ENCODE measurements at places on chromosomes 7 and 10.
A peak's percentile ranks its signal among the peaks of the same experiment; 100 is the strongest.

DNA sequence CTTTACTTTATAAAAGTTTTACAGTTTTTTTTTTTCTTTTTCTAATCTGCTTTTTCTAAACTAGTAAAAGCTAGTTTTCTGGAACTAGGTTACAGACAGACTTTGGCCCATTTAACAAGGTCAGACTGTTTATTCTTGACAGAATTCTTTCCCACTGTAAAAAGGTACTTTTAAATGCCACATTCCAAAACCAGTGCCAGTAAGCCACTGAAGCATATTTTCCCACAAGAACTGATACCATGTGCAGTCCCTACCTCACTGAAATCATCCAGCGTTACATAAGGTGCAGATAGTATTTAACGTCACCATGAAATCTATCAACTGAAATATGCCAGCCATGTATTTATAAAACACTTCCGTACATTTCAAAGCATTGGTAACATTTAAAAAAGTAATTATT, 121.6 kb downstream of the CDK6 start:
- DNase-seq, result no peak

GRCh38 chr7:127953423-127954356, 77.5 kb downstream of the LRRC4 start:
- no peak for DNase-seq

DNA sequence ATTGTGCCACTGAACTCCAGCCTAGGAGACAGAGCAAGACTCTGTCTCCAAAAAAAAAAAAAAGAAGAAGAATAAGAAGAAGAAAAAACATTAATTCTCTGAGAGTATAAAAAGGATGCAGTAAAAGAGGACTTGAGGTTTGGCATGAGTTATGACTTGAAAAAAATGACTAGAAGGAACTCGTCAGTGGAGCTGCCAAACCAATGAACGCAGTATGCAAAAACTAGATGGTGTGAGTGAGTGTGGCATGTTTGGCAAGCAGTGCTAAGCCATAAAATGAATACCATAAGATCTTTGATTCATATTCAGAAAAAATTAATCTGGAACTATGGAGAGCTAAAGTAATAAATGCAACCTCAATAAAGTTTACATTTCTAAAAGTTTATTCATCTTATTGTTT, 68.6 kb upstream of the MEOX2 start:
- DNase-seq, result no peak

GRCh38 chr7:111089822-111090426, 1.0 kb upstream of the LRRN3 start:
- peak; percentile 26 for DNase-seq

DNA sequence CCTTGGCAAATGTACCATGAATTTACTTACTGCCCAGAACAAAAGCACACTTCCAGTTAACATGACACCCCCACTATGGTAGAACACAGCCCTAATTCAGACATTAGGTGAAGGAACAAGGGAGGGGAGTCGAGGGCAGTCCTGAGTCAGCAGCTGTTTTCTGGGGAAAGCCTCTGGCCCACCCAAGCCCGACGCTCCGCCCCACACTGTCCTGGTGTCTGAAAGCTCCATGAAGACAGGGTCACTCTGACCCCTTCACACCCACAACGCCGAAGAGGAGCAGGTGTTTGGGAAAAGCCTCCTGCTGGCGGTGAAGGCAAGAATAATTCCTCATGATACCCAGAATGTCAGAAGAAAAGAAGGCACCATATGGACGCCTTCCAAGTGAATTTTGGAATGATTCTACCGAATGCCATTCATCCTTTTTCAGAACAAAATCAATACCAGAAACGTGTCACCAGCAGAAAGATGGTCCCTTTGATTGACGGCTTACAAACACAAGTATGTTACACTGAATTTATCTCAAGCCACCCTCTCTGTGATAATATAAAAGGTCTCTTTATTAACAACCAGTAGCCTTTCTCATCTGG, 172.1 kb downstream of the DIP2C start:
- no peak for DNase-seq

DNA sequence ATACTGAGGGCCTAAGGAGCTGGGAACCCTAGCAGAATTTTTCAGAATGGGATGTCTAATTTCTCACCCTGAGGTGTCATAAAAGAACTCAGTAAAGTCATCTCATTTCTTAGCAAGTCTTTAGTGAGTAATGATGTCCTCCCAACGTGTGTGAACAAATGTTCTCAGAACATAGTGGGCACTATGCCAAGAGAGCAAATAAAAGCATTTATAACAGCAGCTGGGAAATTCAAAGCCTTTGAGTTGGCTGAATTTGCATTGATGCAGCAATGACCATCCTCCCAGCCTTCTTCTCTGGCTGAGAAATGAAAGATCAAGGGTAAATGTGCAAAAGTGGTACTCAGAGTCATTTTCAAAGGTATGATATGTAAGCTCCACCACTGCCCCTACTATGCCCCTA, 109.4 kb downstream of the FAM107B start:
- DNase-seq, result peak; percentile 6

DNA sequence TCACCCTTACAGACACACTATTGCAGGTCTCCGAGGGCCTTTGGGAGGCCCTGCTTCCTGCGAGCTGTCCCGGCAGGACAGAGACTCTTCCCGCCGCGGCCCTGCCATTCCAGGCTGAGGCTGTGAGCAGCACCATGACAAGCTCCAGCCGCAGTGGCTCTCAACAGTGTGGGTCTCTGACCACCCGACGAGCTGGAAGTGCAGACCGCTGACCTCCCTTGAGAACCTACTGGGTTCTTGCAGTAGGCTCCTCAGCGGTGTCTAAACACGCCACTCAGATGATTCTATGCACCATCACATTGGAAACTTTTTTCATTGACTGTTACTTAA, 303.4 kb downstream of the WDR37 start:
- DNase-seq, result no peak

DNA sequence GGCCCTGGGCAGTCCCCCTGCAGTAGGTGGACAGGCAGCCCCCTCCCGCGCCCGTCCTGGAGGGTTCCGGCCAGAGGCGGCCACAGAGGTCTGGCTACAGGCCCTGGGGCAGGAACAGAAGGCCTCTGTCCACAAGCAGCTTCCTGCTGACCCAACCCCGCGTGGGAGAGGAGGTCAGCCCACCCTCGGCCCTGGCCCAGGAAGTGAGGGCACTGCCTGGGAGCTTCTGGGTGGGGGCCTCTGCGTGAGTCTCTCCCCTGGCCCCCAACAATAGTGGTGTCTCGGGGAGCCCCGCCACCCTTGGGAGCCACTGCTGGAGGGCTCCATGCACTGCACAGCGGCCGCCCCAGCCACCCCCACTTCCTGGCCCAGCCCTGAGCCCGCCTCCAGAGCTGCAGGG, 4.7 kb downstream of the MICALL2 start:
- no peak for DNase-seq

- no peak for DNase-seq
These were observed 70.4 kb downstream of the COA1 start for GRCh38 chr7:43658718-43659548.

DNA sequence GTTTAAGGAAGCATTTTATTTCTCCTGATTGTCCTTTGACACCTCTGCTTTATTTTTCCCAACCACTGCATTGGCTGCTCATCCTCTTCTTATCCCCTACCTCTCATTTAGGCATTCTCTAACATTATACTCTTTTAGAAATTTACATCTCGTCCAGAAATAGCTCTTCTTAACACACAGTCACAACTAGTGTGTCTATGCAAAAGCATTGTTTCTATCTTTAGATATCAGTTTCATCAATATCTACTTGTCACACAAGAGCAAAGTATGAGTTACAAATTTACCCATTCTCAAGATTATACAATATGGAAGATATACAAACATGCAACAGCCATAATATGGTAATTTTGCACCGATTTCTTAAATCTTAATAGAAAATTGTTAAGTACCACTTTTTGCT, 35.7 kb upstream of the MDFIC start:
- DNase-seq, result no peak

DNA sequence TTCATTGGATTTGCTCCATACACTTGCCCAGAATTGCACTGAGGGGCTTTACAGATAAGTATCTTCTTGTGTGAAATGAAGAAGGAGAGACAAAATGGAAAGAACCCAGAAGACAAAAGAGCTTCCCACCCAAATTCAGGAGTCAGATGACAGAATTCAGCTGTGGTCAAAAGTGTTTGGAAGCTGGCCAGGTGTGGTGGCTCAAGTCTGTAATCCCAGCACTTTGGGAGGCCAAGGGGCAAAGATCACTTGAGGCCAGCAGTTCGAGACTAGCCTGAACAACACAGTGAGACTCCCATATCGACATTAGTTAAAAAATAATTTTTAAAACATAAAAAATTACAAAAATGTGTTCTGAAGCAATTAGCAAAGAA, 27.1 kb downstream of the DUSP5 start:
- DNase-seq, result no peak

- DNase-seq, result no peak
These were observed 14.4 kb upstream of the YWHAG start for GRCh38 chr7:76372984-76373833.

DNA sequence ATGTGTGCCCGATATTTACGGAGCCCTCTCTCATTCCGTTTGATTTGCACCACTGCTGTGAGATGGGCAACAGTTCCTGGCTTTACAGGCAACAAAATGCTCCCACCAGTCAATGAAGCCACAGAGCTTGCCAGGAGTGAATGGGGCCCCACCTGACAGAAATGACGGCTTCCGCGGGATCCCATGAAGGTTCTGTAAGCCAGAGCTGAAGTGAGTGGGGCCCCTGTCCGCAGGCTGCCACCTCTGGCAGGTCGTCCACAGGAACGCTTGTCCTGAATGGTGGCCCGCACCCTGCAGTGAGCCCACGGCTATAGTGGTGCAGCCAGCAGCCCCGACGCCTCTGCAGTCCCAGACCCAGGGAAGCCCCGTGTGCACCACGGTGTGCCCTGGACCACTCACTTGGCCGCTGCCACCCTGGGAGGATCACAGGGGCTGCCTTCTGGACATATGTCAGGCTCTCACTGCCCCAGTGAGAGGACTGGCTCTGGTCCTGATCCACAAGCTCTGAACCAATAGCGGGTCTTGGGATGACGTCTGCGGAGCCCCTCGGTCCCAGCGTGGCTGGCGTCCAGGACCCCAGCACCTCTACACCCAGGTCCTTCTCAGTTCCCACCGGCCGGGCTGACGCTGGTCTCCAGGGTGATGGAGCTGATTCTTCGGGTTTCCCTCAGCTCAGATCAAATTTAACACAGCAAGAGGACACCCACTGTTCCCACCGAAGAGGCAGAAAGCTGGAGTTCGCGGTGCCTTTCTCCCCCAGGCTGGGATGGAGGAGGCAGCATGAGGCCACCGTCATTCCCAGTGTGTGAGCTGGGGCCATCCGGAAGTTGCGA, 511.9 kb downstream of the DNAJB6 start:
- no peak for DNase-seq

- DNase-seq, result peak; percentile 32
These were observed 43.7 kb upstream of the DGKI start for GRCh38 chr7:137890449-137890921.

- no peak for DNase-seq
These were observed 20.4 kb upstream of the KNDC1 start for GRCh38 chr10:133139551-133140065.

GRCh38 chr7:150631866-150632864, at the start of gene GIMAP6:
Gene GIMAP6, minus strand, starts transcription at chr7:150632385. Its CDS starts 2,243 bp downstream, at chr7:150630142.
- no peak for DNase-seq

- DNase-seq, result no peak
These were observed 32.1 kb downstream of the FOXK1 start for GRCh38 chr7:4714161-4714700.

DNA sequence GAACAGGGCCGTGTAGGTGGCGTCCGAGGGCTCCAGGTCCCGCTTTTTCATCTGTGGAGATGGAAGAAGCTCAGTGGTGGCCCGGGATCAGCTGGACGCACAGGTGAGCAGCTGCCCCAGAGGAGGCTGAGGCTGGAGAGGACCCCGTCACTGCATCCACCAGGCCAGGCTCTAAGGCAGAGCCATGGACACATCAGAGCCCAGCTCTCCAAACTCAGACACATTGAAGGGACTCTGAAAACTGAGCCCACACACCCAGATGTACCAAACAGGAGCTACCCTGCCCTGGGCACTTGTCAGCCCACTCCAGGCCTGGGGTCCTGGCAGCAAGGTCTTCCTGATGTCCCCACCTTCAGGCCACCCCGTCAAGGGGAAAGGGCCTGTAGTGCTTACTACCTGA, 8.8 kb downstream of the PTCD1 start:
- no peak for DNase-seq

GRCh38 chr10:103895411-103896186, 22.4 kb downstream of the STN1 start:
- no peak for DNase-seq

GRCh38 chr7:131145770-131146169, 181.9 kb upstream of the MKLN1 start:
- DNase-seq, result no peak

GRCh38 chr10:125411724-125412123, 251.4 kb upstream of the CTBP2 start:
- no peak for DNase-seq

DNA sequence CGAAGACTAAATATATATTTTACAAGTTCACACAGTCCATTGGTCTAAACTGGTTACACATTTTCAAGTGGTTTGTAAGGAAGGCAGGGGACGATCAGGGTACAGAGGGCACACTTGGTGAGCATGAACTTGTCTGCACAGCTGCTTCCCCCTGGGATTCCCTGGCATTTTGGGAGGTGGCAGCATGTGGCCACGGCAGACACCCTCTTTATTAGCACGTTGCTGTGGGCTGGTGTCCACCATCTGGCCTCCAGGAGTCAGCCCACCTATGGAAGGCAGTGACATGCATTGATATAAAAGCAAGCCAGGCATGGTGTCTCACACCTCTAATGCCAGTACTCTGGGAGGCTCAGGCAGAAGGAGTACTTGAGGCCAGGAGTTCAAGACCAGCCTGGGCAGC, 350.2 kb downstream of the TYW1 start:
- no peak for DNase-seq

DNA sequence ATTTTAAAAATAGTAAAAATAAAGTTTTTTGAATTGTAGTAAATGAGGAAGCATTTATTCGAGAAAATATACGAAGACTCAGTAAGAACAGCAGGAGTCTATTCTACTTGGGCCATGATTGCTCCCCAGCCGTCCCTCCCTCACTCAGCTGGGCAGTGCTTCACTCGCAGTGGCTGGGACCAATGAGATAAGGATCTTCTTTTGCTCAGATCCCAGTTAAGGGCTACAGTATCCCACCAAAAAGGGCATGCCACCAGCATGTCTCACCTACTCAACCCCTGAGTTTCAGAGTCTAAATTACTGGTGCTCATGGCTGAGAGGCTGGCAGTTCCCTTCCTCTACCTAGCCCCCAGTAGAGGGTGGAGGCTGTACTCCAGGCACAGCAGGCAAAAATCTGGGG, 455.7 kb upstream of the PFKP start:
- no peak for DNase-seq

DNA sequence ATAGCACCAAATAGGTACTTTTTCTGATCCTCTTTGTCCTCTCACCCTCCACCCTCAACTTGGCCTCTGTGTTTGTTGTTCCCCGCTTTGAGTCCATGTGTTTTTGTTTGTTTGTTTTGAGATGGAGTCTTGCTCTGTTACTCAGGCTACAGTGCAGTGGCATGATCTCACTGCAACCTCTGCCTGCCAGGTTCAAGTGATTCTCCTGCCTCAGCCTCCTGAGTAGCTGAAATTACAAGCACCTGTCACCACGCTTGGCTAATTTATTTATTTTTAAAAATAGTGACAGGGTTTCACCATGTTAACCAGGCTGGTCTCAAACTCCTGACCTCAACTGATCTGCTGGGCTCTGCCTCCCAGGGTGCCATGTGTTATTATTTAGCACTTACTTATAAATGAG, 5.3 kb downstream of the ZNF273 start:
- DNase-seq, result no peak

Data from skin of body (tissue), 3 donors.